ENCODE measurements at places on chromosomes 4 and X.

GRCh38 chr4:5212255-5213013 lies 161.2 kb downstream of the STK32B start:
- DNase-seq: no peak

DNA sequence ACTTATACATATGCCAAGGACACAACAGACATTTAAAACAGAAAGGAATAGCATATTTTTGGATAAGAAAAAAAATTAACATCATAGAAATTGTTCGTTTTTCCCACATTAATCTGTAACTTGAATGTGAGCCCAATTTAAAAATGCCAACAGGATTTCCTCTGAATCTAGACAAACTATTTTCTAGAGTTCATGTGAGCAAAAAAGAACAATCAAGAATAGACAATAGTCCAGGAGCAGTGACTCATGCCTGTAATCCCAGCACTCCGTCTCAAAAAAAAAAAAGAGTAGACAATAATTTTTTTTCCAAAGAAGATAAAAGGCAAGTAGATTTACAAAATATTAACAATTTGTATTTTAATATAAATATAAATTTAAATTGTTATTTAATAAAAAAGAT lies 73.7 kb upstream of the DUSP21 start:
- no peak for DNase-seq

GRCh38 chr4:173275150-173275549 lies 59.0 kb downstream of the HMGB2 start:
- DNase-seq: no peak

DNA sequence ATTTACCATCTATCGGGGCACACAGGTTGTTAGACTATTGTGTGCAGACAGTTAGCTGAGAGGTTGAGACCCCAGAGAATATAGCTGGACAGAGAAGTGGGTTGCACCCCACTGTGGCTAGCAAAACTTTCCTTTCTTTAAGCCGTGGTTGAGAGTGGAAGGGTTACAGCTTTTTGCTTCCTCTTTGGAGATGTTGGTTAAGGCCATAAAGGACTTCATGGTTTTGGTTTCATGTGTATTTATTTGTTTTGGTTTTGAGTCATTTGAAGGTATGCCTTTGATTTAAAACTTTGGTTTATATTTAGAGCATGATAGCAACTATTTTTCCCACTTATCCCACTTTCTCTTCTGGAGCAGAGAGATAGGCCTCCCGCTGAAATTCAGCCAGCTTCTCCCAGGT lies 274.3 kb upstream of the IL1RAPL1 start:
- DNase-seq: no peak

GRCh38 chr4:126647756-126648397 lies 984.9 kb upstream of the INTU start:
- DNase-seq: no peak

DNA sequence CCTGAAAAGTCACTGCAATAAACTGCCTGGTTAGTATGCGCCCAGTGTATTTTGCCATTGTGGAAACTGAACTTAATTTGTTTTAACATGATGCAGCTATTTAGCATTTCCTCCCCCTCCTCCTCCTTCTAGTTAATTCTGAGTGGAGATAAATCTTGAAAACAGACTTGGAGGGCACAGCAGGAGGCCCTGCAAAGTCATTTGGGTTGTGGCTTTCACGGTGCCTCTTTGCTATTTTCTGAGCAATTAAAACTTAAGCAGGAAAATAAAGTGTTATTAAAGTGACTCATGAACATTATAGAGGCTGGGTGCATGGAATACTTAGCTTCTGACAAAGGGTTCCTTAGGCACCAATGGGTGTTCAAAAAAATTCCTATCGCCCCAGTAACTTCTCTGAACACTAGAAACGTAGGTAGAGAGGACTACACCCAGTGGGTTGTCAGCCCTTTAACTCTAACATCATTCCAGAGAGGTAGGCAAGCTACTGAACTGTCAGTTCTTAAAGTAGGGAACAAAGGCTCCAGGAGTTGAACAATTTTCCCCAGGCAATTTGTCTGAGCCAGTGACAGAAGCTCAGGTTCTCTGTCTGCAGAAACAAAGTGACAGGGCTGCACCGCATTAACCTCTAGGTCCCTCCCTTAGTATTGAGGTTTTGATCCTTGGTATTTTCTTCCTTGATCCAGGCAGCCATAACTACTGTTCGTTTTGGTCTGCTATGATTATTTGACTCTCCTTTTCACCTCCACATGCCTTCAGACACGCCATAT lies 158.3 kb upstream of the KIT start:
- no peak for DNase-seq

GRCh38 chr4:40840255-40840984 lies 90.7 kb downstream of the NSUN7 start:
- no peak for DNase-seq

DNA sequence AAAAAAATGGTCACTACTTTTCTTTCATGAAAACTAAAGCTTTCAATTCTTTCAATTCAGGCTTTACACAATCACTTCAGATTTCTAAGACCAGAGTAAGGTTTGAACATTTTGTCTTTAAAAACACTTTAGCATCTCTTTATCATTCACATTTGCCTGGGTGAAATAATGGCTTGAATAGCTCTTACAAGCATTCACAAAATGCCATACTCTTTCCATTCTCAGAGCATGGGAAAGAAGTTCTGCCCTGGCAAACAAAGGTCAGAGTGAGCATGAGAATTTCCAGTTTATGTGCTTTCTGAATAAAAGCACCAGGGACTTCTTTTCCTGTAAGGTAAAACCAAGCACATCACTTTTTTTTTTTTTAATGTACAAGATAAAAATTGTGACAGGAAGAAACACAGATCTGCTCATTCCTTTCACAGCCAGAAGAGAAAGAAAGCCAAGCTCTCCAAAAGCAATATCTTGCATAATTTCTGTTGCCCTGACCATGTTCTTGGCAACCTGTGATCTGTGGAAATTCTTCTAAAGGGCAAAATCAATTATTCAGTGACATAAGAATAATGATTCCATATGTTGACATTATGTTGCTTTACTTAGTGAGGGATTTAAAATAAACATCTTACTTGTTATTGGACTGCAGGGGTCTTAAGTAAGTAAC lies 64.8 kb downstream of the CD40LG start:
- DNase-seq: no peak

- DNase-seq: no peak
Measured at GRCh38 chr4:128394778-128395177, 107.2 kb upstream of the PGRMC2 start.

- DNase-seq: no peak
Measured at GRCh38 chr4:14716691-14717090, 285.6 kb upstream of the CPEB2 start.

GRCh38 chrX:141714680-141715079 lies 16.1 kb upstream of the SPANXD start:
- DNase-seq: no peak

GRCh38 chrX:65516756-65517155 lies 17.8 kb downstream of the LAS1L start:
- DNase-seq: no peak

GRCh38 chr4:89837993-89838390 lies 1.0 kb upstream of the SNCA start:
- no peak for DNase-seq

GRCh38 chr4:26723216-26723615 lies 137.4 kb upstream of the STIM2 start:
- DNase-seq: no peak

DNA sequence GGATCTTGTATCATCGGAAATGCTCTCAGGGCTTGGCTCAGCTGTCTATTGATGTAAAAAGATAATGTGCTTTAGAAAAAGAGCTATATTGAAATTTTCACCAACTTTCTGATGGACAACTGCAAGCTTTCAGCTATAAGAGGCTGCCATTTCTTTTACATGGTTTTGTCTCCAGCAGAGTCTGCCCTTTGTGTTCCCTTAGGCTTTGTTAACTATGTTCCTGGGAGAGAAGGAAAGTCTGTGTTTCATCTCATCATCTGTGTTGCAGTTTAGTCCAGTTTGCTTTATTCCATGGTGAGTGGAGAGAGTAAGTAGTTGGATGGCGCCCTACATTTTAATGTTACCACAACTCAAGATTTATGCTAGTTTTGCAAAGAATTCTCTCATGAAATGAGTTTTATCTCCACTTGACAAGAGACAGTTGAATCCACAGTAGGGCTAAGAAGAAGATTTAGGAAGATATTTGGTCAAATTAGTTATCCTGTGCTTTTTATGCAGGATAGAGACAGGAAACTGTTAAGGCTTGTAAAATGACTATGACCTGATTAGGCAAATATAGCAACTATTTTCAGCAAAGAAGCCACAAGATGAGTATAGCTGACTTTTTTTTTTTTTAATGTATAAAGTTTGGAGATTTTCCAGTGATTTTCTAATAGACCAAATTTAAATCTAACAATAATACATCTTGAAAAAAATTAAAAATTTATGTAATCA lies 16.5 kb downstream of the SEPTIN11 start:
- no peak for DNase-seq

GRCh38 chr4:173506597-173507211 lies 23.3 kb downstream of the HAND2 start:
- no peak for DNase-seq

DNA sequence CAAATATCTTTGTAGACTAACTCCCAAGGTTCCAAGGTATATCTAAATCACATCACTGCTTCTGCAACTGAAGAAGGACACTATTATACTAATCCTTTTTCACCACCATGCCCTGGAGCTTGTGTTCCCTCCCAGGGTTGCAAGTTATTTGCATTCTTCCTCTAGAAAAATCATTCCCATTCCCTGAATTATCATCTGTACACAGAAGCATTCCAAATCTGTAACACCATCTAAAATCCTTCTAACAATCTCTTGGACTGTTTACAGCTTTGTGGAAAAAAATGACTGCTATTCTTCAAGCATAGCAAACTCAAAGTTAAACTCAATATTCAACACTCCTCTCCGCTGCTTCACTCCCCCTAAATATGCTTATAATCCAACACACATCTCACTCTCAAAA lies 1570.8 kb upstream of the ADGRL3 start:
- no peak for DNase-seq

GRCh38 chr4:162170509-162170908 lies 6.7 kb upstream of the FSTL5 start:
- DNase-seq: no peak

DNA sequence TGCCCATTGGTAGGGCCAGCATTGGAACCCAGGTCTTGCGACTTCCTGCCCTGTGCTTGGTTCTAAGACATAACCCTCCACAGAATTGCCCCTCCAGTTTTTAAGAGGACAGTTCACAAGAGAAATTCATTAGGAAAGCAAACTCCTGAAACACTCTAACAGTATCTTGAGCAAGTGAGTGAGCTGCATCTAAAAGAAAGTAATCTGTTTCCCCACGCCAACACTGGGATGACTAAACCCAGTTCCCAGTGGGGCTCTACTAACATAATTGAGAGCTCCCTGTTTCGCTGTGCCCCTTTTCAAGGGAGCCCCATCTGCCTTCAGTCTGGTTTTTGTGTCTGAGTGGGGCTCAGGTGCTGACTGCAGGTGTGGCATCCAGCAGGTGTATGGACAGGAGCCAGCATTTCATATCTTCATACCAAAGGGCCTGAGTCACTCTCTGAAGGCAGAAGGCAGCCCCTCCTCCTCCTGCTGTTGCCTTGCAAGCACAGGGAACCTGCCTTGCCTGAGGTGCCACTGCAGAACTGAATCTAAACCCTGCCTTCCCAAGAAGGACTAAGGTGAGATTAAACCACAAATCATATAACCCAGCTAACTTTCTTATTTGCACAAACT lies 8.0 kb downstream of the AMOT start:
- DNase-seq: no peak

All from central memory CD4-positive, alpha-beta T cell (primary cell).